ENCODE measurements at places on chromosomes 2 and 18.

DNA sequence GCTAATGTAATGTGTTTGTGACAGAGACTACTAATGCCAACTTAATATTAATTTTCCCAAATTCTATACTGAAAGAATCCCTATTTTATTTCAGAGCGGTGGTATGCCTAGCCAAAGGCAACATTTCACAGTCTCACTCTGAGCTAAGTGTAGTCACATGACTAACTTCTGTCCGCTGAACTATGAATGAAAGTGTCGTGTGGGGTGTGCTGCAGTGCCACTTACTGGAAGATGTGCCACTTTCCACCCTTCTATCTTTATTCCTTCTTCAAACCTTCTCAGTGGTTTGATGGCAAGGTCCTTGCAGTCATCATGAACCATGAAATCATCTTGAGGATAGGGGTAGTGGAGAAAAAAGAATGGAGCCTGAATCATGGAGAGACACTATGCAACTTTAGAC lies 47.3 kb upstream of the C1D start:
- no peak for DNase-seq

DNA sequence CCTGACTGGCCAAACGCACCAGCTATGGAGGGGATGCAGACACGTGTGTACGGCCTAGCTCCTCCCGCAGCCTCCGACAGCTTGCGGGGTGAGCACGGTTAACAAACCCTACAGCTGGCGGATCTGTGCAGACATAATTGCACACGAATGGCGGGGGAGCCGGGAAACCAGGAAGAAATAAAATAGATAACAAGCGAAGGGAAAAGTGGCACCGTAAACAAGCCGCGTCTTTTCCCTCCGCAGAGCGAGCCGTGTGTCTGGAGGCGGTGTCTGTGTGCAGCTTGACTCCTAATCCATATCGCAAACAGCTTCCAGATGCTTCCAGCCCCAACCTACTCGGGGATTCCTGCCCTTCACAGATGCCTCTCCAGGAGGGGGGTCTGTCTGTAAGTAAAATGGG lies 853.1 kb upstream of the SALL3 start:
- DNase-seq: no peak

GRCh38 chr2:171712051-171712450 lies 24.8 kb downstream of the DYNC1I2 start:
- DNase-seq: no peak

GRCh38 chr18:64539847-64540246 lies 391.0 kb upstream of the LINC00305 start:
- DNase-seq: no peak

DNA sequence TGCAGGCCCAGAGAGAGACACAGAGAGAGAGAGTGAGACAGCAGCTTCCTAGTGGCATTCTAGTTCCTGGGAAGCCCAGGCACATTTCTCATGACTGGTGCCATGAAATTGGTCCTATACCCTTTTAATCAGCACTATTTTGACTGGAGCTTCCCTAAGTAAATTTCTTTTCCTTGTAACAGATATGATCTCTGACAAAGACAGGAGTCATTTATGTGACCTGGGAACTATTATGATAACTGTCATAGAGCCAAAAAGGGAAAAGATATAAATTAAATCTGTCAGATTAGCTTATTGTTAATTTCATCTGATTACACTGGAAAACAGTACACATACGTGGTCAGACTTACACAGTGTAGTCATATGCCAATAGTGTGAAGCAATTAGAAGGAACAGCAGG lies 161.3 kb upstream of the HNRNPA3 start:
- DNase-seq: no peak

DNA sequence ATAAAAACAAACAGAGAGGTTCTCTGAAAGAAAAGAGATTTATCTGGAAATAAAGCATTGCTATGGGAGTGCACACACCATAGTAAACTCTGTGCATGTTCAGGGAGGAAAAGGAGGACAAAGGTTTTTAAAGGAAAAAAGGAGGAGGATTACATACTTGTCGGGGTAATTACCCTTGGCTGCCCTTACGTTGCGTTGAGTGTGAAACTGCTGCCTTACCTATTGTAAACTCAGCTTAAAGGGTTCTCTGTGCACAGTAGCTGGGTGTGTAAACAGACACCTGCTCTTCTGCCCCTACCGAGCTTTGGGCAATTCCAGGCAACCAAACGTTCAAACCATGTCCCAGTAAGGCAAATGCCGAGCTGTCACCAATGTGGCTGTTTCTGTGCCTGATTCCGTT lies 29.6 kb upstream of the PXDN start:
- no peak for DNase-seq

DNA sequence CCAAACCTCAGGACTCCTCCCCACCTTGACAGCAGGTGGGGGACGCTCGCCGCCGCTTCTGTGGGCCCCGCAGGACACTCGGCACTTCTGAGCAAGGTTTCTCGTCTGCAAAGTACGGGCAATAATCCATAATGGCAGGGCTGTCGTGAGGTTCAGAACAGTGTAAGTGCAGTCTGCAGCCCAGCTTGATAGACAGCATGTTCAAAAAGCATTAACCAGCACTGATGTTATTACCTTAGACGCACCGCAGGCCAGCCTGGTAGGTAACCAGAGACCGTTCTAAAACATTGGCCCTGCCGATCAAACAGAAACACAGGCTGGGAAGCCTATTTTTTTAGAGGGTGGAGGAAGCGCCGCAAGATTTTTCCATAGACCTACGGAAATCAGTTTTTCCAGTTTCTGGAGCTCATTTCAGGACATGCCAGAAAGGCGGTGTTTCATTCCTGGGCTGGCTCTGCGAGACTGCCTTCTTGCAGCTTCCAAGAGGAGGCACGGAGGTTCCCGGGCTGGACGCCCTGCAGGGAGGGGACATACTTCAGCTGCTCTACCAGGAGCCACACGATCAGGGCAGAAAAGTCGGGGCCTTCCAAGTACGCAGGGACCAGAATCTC lies 148.7 kb downstream of the TPO start:
- DNase-seq: no peak

DNA sequence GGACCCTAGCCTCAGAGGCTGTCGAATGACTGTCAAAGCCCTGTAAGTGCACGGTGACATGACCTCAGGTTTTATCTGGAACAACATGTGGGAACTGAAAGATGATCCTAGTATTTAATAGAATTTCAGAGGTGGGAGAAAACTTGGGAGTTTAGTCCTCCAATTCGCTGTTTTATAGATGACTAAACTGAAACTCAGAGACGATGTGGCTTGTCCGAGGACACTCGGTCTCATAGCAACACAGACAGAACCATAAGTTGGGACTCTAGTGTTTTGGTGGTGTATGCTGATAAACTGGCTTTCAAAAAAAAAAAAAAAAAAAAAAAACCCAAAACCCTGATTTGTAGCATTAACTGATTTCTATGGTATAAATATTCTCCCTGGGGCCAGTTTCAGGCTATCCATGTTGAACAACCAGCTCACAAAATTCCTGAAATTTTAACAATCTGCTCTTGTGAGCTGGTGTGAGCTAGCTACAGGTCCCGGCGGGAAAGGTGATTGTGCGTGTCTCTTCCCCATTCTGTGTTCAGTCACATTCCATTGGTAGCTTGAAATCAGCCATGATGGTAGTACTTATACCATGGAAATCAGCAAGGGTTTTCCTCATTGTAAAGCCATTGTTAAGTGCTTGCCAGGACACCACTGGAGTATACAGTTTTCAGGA lies 195.5 kb upstream of the EPAS1 start:
- no peak for DNase-seq

- DNase-seq: no peak
Observed at GRCh38 chr18:422966-423365, 77.5 kb downstream of the COLEC12 start.

DNA sequence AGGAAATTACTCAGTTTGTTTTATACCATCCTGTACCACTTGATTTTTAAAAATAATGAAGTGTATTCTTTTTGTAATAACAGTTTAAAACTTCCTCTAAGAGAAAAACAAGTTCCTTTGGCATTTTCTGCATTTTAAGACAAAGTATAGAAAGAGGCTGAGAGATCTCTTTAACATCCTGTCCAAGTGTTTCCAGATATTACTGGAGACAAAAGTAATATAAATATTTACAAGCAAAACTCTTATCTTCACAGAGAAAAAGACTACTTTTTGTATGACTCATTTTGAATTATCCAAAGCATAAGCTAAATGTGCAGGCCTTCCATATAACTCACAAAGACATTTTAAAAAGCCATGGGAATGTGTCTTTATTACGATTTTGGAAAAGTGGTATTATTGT lies 221.1 kb downstream of the RDH14 start:
- DNase-seq: no peak

Measured in activated CD8-positive, alpha-beta T cell treated with anti-CD3 and anti-CD28 coated beads for 36 hours (primary cell).